ENCODE measurements at places on chromosomes 12 and 14. TPM values are rescaled to one million over a fixed set of nuclear protein-coding genes. Genes with fewer than 3 reads are reported as not detected.
A peak's percentile ranks its signal among the peaks of the same experiment; 100 is the strongest.

- DNase-seq = no peak
These were observed 2.6 kb downstream of the BMP4 start for GRCh38 chr14:53953828-53954550.

- no peak for DNase-seq
These were observed 69.0 kb downstream of the DENND5B start for GRCh38 chr12:31521964-31522363.

BICDL1 gene
- 4.9 TPM for polyA plus RNA-seq

DNA sequence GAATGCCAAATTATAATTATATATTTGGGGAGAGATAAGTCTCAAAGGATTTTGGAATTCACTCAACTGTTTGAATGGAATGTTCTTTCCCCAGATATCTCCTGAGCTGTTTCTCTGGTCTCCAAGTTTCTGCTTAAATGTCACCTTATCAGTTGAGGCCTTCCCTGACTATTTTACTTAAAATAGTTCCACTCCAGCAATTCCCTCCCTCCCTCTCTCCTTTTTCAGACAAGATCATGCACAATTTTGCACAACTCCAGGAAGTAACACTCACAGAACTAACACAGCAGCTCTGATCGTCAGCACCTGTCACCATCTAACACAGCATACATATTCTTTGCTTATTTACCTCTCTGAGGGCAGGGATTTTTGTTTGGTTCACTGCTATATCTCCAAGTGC lies 12.5 kb downstream of the BTG1 start:
- DNase-seq = no peak

GRCh38 chr14:99604278-99604765 lies 315 bp upstream of the CCDC85C start:
- peak; percentile 72 for DNase-seq

DNA sequence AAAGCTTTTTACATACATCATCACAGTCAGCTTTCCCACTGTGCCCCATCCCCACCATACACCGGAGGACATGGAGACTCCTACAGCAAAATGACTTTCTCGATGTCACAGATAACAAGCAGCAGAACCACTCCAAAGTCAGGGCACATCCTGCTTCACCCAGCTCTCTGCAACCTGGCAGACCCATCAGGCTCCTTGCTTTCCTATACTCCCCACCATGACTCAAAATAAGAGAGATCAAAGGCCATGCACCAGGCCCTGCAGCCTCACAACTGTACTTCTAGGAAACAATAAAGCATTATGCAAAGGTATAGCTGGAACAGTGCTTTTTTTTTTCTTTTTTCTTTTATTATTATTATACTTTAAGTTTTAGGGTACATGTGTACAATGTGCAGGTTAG lies 187.4 kb downstream of the DPF3 start:
- DNase-seq = no peak
